ENCODE measurements at places on chromosomes 11 and 22. TPM values are rescaled to one million over a fixed set of nuclear protein-coding genes. Genes with fewer than 3 reads are reported as not detected.

The C1QTNF4 gene
- total RNA-seq = 1.5 TPM

The TEX12 gene
- total RNA-seq = 0.32 TPM

The OR8D4 gene
- total RNA-seq = under 0.01 TPM

The IL10RA gene
- total RNA-seq = not detected

The BATF2 gene
- 12.3 TPM for total RNA-seq

The CLDN5 gene
- 569 TPM for total RNA-seq

The RFPL1 gene
- total RNA-seq = not detected

The CRYAB gene
- total RNA-seq = not detected

Data from epithelial cell of umbilical artery (primary cell).